Fibroblast of skin of left quadriceps (primary cell): ENCODE measurements at places on chromosomes 13 and 19.

DNA sequence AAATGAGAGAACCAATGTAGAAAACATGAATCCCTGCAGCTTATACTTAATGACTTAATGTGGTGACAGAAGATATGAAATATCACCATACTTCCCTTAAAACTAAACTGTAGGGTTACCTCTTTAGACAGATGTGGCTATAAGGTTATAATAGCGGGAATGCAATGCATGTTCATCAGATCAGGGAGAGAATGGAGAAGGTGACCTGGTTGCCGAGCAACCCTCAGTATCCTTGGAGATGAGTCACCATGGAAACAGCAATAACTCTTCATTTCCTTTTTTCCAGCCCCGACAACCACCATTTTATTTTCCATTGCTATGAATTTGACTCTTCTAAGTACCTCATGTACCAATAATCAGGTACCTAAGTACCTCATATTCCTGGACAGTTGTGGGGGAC, 28.0 kb upstream of the ZNF835 start:
- DNase-seq, result no peak

GRCh38 chr19:51020988-51021651, 1.6 kb upstream of the KLK10 start:
- DNase-seq, result peak; percentile 11

DNA sequence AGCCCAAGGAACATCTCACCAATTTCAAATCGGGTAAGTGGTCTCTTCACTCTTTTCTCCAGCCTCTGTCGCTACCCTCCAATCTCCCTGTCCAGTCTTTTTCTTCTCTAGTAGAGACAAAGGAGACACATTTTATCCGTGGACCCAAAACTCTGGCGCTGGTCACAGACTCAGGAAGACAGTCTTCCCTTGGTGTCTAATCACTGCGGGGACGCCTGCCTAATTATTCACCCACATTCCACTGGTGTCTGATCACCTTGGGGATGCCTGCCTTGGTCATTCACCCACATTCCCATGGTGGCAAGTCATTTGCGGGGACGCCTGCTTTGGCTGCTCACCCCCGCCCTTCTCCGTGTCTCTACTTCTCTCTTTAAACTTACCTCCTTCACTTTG, 13.8 kb upstream of the OR10H1 start:
- DNase-seq, result no peak

- DNase-seq, result no peak
These were observed 2.7 kb upstream of the CAPNS1 start for GRCh38 chr19:36136964-36137686.

DNA sequence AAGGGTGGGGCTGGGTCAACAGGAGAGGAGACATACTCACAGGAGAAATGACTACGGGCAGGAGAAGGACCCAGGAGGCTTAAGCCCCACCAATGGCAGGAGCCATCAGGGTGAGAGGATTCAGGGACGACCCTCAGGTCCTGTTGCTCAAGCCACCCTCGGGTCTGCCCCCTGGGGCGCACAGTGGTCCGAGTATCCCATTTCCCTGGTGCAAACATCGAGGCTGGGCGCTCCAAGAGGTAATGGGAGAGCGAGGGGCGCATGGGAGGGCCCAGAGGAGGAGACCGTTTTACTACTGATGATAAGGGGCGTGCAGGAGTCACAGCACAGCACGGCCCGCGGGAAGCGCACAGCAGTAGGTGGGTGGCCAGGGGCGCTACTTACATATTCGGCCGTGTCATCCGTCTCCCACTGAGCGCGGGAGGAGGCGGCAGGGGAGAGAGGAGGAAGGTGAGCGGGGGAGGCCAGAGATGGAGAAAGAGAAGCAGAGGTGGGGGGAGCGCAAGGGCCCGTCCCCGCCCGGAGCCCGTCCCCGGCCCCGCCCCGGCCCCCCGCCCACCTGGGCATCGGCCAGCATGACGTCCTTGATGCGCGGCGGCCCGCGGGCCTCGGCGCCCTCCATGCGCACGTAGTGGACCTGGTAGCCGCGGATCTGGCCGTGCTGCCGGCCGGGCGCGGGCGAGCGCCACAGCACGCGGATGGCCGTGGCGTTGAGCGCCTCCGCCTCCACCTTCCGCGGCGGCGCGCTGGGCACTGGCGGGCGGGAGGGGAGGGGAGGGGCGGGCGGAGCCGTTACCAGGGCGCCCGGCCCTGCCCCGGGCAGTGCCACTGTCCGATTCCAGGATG, 111.5 kb downstream of the PTPRS start:
- DNase-seq, result no peak

DNA sequence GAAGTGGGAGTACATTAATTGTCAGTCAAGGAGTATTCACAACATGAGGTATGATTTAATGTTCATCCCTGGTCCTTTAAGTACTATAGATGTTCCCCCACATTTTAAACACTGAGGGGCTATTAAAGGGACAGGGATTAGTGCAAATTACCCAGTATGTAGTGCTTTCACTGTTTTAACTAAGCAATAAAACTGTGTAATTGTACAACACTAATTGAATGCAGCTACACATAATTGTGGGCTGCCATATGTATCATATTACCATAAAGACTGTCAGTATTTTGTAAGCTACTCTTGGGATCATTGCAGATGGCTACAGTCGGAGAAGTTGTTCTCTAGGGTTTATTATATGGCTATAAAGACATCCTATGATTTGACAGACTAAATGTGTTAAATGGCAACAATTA, 316.6 kb downstream of the DCLK1 start:
- no peak for DNase-seq

DNA sequence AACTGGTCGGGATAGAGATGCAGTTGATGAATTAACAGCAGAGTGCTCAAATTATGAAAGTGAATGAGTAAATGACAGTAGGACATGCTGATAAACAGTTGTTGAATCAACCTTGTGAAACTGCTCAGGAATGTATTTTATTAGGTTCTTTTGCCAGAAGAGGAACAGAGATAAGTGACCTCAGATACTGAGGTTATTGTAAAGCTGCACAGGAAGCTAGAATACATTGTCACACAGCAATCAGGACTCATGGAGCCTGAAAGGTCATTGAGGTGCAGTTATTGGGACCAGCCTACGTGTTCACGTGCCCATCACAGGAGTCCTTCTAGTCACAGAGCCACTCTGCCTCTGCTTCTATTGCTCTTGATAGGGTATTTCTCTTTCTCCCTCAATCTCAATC, 47.5 kb upstream of the MED4 start:
- no peak for DNase-seq

- no peak for DNase-seq
These were observed 34.4 kb upstream of the MIR17HG start for GRCh38 chr13:91313103-91313502.

GRCh38 chr19:42095814-42096230, 19.9 kb downstream of the ZNF574 start:
- no peak for DNase-seq

GRCh38 chr19:7366701-7367420, 18.1 kb downstream of the ARHGEF18 start:
- peak; percentile 9 for DNase-seq

- DNase-seq, result no peak
These were observed 988.5 kb downstream of the UQCRFS1 start for GRCh38 chr19:28224441-28224840.

DNA sequence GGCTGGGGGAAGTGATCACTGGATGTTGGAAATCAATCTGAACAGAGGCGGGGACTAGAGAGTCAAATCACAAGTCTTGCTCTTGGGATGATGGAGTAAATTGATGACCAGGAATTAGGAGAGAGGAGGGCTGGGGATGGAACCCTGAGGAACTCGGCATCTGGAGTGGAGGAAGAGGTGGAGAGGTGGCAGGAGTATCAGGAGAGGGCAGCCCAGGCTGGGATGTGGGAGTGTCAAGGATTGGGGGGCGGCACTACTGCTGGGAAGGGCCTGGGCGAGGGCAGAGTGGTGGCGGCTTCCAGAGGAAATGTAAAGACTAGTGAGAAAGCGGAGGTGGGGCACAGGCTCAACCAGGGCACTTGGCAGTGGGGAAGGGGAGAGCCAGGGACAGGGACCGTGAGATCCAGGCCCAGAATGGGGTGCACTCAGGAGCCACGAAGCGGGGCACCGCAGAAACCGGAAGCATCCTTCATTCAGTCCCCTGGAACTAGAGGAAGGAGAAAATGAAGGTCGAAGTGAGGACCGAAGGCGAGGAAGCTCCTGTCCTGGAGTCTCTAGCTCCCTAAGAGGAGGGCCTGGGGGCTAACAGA, 81.2 kb upstream of the GPR183 start:
- no peak for DNase-seq

GRCh38 chr19:1438035-1438932, at the start of gene RPS15:
Gene RPS15 (plus strand): TSS chr19:1438396. CDS start chr19:1438426, 30 bp downstream.
- peak; percentile 82 for DNase-seq
